ENCODE measurements at places on chromosomes 2 and 18.

DNA sequence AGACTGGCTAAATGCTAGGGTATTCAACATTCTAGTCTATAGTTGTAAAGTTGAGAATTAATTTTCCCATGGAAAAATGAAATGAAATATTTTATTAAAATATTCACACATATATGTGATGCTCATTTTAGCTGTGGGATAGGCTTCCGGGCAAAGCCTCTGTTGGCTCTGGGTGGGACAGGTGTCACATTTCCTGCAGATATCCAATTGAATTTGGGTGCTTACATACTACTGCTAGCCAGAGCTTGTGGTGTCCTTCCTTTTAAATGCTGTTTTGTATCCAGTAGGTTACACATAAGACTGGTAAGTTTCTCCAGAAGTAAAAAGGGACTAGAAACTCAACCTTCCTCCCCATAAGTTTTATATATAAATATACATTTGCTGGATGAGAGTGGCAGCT lies 73.8 kb downstream of the RPRM start:
- DNase-seq, result no peak

DNA sequence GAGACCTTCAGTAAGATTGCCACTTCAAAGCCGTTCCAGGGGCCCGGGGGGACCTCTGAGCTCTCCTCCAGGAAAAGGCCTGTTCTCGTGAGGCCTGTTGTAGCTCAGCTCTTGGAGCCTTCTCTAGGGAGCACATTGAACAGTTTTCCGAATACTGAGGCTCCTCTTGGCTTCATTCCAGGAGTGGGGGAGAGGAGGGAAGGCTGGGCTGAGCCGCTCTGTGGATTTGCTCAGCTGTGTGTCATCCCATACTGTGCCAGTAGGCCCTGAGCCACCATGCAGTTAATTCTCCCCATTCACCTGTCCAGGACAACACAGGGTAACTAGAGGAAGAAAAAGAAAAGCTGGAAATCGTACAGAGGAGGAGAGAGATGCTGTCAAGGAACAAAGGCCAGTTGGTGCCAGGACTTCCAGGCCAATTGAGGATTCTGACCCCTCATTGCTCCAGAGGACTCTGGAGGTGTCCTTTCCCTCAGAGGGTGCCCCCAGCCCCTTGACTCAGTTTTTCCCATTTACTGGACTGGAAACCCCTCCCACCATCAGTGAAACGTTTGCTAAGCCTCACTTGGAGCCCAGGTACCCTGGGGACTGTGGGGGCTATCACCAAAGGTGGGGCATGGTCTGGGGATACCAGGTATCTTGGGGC lies 41.4 kb downstream of the HS1BP3 start:
- DNase-seq, result peak; percentile 78

- no peak for DNase-seq
These were observed 43.6 kb downstream of the KCNG3 start for GRCh38 chr2:42450136-42450535.

DNA sequence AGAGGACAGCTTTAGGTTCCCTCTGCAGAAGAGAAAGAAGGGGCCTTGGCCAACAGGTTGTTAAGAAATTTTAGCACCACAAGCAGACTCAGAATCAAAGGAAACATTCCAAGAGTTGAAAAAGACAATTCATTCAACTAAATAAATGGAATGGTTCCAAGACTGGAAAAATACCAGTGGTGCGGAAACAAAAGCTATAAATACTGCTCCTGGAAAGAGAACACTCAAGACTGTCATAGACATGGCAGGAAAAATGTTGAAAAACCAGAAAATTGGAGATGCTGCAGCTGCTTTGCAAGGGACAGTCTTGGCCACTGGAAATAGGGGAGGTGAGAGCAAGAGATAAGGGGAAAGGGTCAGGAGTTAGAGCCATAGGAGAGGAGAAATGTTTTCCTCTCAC lies 312.7 kb upstream of the CYRIA start:
- DNase-seq, result peak; percentile 58

- peak; percentile 51 for DNase-seq
These were observed 5.5 kb upstream of the REV1 start for GRCh38 chr2:99495115-99495860.

DNA sequence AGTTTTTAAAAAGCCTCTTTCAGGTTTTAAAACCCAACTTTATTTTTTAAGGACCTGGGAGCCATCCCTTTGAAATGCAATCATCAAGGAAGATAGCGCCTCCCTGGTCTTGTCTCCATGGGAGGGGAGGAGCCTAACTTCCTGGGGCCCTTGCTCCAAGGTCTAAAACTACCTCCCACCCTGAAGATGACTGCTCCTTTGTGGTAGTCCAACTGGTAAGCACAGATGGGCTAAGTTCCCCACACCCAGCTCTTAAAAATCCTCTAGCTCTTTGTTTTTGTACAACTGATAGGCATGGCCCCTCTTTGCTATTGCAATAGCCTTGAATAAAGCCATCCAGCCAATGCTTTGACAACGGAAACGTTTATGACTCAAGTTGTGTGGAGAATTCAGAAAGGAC lies 716.8 kb downstream of the CBLN2 start:
- DNase-seq, result no peak
